Suppressor macrophage treated with lipopolysaccharide for 1 hour (primary cell): ENCODE measurements at places on chromosomes 16 and 17.

- no peak for DNase-seq
Measured at GRCh38 chr17:80586846-80587228, 42.2 kb downstream of the RPTOR start.

- no peak for DNase-seq
Measured at GRCh38 chr16:46918905-46919792, 35.0 kb downstream of the GPT2 start.

DNA sequence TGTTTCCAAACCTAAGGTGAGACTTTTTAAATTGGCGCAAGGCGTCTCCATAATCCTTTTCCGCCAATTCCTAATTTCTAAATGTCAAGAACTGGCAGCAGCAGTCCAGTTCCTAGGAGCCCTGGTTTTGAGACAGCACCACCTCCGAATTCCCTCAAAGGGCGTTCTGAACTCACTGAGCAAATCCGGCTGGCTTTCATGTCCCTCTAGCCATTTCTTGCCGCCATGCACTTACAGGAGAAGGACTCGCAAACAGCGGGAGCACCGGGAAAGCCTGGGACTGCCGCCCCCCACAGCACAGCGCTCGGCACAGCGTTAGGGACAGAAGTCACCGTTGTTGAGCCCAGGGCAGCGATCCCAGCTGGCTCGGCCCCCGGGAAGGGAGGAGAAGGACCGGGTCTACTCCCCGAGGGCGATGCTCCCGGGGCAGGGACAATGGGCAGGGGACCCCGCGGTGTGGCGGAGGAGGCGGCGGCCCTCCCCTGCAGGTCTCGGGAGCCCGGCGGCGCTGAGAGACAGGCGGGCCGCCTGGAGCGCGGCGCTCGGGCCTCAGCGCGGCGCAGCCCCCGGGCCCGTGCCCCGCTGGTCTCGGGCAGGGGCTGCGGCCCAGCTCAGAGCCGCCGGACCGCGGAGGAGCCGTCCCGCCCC, 545 bp downstream of the ARHGAP17 start:
- DNase-seq, result peak; percentile 38

DNA sequence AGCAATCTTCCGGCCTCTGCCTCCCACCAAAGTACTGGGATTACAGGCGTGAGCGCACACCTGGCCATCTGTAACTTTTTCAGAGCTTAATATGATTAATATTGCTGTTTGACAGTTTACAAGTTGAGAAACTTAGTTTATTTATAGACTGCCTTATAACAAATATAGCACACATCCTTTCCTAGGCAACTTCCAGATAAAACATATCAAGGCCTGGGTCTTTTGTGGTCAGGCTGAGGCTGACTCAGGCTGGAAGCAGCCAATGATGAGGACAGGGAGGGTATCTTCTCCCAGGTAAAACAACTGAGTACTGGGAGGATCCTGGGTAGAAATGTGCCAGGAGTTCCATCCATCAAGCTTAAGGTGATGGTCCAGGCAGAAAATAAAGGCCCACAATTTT, 16.2 kb downstream of the LUC7L start:
- DNase-seq, result no peak

- peak; percentile 89 for DNase-seq
Measured at GRCh38 chr16:66751303-66751991, at the start of gene DYNC1LI2. Gene DYNC1LI2 (minus strand): TSS chr16:66751609. CDS start chr16:66751591, 18 bp downstream.

GRCh38 chr17:19308398-19308797, 54.1 kb downstream of the B9D1 start:
- no peak for DNase-seq

DNA sequence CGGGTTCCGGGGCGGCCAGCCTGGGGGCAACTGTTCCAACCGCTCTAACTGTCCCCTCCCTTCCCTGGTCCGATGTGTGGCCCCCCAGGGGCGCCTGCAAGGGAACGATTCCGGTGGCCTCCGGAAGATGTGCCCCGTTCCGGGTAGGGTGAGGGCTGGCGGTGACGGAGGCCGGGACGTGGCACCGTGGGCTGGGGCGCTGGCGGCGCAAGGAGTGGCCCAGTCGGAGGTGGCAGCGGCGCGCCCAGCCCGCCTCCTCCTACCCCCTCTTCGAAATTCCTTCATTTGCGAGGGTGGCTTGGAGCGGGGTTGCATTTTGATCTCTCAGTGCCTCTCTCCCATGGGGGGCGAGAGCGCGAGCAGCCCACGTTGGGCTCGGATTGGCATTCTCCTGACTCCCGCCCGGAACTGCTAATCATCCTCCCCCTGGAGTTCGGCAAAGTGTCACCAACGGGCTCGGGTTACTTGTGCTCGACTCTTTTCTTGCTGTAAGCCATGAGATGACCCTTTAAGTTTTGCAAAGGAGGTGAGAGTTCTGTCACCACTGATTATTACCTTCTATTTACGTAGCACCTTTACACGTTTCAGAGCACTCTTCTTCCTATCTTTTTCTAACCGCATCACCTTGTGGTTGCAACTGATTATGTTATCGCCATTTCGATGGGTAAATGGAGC, 622 bp downstream of the NDEL1 start:
- peak; percentile 70 for DNase-seq

GRCh38 chr16:66510298-66510697, 39.6 kb downstream of the TK2 start:
- no peak for DNase-seq

GRCh38 chr17:5506307-5506706, 19.9 kb downstream of the MIS12 start:
- DNase-seq, result no peak

DNA sequence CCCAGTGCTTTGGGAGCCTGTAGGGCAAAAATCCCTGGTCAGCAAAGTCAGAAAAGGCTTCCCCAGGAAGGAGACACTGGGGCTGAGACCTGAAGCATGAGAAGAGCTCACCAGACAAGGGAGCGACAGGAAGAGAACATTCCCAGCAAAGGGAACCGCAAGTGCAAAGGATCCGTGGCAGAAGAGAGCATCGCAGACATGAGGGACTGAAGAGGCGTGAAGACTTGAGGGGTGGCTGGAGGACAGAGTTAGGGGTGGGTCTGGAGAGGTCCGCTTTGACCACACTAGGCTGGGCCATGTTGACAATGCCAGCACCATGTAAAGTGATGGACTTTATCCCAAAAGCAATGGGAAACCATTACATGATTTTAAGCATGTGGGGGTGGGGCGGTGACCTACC, 128.1 kb upstream of the IRX3 start:
- DNase-seq, result no peak

DNA sequence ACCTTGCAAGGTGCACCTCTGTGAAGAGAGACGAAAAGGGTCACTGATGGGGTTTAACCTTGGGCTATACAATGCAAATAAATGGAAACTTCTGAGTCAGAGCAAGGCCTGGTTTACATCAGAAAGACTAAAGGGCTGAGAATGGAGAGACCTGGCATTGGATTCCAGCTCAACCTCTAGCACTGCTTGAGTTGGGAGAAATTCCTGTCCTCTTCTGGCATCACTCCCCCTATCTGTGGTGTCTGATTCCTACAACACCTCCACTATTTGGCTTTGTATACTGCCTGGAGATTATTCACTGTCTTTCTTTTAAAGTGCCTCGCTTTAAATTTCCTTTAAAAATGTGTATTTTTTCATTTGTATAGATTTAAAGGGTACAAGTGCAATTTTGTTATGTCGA, 68.8 kb downstream of the GPR139 start:
- DNase-seq, result no peak

DNA sequence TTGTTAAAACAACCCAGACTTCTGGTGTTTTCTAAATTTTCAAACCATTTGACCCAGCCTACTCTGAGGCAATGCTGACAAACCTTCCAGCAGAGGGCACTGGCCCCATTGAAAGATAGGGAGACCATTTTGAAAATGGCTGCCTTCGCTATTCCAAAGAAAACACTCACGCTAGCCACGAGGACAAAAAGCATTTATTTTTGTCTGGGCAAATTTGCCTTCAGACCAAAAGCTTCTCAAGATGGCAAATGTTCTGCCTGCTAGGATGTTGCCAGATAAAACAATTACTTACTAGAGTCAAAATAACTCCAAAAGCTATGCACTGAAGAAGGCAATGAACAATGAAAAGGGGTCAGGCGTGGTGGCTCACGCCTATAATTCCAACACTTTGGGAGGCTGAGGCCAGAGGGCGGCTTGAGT, 296.7 kb upstream of the IRX5 start:
- DNase-seq, result peak; percentile 21

DNA sequence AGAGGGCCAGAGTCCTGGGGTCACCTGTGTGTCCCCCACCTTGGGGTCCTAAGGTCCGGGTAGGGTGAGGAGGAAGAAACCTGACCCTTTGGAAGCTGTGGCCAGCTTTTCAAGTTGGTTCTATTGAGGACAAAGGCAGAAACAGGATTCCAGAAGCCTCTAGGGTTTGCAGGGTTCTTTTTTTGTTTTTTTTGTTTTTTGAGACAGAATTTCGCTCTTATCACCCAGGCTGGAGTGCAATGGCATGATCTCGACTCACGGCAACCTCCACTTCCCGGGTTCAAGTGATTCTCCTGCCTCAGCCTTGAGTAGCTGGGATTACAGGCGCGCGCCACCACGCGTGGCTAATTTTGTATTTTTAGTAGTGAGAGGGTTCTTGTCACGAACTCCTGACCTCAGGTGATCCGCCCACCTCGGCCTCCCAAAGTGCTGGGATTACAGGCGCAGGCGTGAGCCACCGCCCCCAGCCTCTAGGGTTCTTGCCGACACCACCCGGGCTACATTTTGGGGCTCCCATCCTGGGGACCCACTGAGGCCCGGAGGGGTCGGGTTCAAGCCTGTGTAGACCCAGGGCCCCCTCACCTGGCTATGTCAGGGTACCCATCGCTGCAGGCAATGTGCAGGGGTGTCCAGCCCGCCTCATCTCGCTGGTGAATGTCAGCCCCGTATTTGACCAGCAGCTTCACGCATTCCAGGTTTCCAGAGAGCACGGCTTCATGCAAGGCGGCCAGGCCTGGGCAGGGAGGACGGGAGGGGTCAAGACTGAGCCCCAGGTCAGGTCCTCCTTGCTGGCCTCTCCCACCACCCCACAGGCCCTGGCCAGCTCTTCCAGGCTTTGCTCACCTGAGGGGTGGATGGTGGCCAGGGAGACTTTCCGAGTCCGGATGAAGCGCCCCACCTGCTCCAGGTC, 674 bp downstream of the PPP1R27 start:
- no peak for DNase-seq

DNA sequence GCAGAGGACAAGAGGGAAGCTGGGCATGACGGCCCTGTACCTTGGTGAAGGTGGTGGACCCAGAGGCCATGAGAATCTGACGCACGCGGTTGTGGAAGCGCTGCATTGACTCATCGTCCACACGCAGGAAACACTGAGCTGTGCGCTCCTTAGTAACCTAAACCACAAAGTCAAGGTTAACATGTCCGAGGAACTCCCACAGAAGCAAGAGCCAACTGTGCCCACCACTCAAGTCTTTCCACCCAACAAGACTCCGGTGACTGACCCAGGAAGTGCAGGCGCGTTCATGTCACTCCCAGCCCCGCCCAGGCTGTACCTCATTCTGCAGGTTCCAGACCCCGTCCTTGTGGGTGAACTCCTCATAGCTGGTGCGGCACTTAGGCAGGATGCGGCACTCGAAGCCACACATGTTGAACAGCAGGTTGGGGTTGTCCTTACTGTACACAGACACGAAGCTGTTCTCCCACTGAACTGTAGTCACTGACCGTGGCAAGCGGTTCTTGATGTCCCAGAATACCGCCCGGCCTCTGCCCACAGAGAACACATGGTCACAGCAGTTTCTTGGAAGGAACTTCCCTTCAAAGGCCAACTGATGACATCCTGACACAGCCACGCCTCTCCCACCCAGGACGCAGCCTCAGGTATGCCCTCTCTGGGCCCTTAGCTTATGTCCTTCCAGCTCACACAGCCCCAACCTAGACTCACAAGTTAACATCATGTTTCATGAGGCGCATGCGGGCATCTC, 11.5 kb downstream of the PRPF8 start:
- peak; percentile 13 for DNase-seq

GRCh38 chr17:65062171-65062915, 5.8 kb upstream of the GNA13 start:
- DNase-seq, result no peak

- peak; percentile 70 for DNase-seq
Measured at GRCh38 chr17:50184611-50185398, 16.6 kb downstream of the COL1A1 start.

DNA sequence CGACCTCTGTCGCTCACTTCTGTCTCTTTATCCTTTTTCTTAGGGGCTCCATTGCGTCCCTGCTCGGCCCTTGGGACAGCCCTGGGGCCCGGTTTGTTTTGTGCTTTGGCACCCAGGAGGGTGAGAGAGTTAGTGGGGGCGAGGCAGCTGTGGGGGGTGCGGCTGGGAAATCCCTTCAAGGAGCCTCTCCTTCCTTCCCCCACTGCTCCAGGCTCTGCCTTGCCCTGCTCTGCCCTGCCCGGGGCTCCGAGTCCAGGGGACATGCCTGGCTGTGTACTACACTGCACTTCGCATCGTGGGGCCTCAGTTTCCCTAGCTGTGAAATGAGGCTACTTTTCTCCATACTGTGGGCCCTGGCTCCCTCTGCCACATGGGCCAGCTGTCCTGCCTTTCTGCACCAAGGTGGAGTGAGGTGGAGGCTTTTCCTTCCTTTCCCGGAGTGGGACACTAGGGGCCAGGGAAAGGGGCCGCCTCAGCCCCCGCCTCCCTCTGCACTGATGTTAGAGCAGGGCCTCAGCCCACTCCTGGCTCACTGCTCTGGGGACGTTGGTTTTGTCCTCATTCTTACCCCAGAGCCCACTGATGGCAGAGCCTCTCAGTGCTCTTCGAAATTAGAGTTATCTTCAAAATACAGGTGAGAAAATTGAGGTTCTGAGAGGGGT, 980 bp downstream of the LLGL1 start:
- DNase-seq, result peak; percentile 48

- no peak for DNase-seq
Measured at GRCh38 chr16:24955975-24956731, 59.0 kb downstream of the ARHGAP17 start.

DNA sequence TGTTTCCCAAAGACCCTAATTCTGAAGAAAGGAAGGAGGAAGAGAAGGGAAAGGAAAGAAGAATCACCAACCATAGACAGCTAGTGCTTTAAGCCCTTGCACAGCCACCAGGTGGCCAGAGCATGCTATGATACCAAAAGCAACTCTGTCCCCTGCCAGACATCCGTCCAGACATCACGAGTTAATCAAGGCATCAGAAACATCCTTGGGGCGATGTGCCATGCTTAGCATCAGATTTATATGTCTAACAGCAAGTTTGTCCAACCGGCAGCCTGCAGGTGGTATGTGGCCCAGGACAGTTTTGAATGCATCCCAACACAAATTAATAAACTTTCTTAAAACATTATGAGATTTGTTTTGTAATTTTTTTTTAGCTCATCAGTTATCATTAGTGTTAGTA, 2.9 kb upstream of the CRYBA1 start:
- DNase-seq, result no peak

- DNase-seq, result no peak
Measured at GRCh38 chr17:38447502-38448085, 19.3 kb downstream of the ARHGAP23 start.
